ENCODE measurements at places on chromosomes 5 and 9.

DNA sequence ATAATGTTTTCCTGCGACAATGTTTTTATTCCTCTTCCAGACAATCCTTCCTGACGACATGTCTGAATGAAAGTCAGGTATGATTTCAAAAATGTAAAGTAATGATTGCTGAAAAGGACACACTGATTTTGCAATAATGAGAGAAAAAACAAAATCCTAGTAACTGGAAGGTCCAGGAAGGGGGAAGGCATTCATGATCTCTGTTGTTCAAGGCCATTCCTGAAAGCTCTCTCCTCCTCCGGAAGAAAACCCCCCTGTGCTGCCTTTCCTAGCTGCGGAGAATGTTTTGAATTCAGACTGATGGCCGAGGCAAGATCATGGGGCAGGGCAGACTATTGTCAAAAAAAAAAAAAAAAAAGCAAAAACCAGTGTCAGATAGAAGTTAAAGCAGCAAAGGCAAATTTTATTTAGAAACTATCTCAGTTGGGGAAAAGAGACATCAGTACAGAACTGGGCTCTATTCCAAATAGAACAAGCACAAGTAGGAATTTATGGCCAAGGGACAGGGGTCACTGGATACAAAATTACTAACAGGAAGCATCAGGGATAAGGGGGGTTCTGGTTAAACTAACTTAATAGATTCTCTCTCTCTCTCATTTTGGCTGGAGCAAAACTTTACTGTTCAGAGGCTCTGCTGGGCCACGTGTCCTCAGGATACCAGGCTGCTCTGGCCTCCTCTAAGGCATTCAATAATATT lies 36.5 kb upstream of the CTSV start:
- no peak for DNase-seq

DNA sequence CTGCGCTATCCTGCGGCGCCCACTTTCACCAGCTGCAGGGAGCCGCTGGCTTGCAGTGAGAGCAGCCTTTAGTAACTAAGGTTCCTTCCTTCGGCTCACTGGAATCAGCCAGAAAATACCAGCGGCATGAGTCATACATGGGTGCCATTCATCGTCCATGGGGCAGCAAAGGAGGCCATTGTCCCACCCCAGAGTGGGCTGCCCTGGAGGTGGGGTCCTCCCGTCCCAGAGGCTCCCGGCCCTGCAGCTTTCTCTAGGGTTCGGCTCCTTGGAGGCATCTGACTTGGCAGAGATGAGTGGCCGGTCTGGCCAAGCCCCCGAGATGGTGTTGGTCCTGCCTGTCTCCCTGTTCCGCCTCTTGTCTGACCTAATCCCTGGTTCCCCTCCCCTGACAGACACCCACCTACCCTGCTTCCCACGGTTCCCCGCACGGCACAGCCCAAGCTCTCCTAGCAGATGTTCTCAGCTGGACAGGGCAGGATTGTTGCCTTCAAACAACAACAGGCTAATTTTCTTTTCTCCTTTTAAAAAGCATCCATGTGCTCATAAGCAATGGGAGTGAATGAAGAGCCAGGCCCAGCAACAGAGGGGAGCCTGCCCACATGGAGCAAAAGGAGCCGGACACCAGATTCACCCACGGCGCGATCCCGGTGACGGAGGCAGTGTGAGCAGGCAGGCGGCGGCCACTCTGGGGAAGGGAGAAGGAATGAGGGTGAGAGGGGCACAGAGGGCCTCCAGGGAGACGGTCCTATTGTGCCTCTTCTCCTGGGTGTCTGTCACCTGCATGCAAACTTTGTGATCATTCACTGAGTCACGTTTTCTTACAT lies 97.0 kb upstream of the COL5A1 start:
- DNase-seq, result no peak

- no peak for DNase-seq
These were observed 80.8 kb downstream of the SNCAIP start for GRCh38 chr5:122392824-122393223.

DNA sequence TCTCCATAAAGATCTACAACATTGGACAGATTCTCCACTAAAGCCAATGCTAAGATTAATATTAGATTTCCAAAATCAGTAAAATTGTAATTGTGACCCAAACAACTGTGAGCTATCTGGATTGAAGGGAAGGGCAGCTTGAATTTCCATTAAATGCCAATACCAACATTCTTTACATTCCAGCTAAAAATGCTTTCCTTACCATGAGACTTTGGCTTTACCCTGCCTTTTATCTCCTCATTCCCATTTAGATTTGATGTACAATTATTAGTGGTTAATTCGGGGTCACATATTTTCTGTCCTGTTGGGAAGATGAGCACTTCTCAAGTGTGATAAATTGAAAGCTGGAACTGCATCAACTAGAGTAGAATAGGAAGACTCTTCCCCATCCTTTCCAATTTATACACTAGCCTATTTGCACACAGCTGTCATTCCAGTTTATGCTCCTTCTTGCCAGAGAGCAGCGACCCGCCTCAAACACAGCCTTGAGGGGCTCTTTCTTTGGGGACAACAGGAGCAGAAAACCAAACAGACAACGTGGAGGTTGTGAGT lies 33.1 kb upstream of the MYOT start:
- DNase-seq, result no peak

DNA sequence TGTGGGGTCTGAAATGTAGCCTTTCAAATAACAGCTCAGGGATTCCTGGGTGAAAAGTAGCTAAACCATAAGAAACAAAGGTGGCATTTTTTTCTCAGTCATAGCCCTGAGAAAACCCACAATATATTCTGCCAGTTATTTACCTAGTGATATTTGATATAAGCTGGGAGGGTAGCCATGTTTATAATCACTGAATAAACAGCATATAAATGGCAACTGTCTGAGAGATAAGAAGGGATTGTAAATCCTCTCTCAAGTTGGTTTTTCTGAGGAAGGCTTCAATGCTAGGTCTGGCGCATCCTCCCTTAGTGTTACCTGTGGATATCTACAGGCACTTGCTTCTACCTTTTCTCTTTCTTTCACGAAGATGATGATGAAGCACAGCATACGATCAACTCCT lies 1080.5 kb upstream of the DMAC1 start:
- DNase-seq, result no peak

GRCh38 chr9:91516777-91517176 lies 93.1 kb upstream of the NFIL3 start:
- DNase-seq, result no peak

DNA sequence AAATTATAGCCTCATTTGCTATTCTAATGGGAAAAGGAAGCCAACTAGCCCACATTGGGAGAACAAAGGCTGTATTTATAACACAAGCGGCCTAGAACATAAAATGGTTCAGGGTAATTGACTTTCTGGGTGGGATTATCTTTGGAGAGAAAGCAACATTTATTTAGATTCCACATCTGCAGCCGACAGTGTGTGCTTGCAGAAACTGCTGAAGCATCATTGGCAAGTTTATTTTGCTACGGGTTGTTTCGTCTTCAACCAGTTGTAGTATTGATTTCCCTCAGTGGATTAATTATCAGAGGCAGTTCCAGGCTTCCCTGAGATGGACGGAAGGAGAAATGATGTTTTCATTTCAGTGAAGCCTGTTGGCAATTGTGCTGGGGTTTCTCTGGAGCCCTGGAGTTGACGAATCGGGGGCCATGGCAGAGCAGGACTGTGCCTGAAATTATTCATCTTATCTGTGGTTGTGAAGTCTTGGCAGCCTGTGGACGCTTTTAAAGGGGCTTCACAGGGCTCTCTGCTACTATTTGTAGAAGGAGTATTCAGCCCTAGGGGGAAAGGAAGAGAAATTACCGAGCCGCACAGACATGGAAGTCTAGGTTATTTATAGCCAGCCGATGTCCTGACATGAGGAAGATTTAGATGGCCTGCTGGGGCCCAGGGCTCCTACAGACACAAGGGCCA lies 290.6 kb upstream of the IRX4 start:
- DNase-seq, result no peak

- DNase-seq, result no peak
These were observed 60.0 kb upstream of the TUT7 start for GRCh38 chr9:86413971-86414880.

GRCh38 chr5:103889500-103890209 lies 327.1 kb upstream of the NUDT12 start:
- DNase-seq, result no peak

DNA sequence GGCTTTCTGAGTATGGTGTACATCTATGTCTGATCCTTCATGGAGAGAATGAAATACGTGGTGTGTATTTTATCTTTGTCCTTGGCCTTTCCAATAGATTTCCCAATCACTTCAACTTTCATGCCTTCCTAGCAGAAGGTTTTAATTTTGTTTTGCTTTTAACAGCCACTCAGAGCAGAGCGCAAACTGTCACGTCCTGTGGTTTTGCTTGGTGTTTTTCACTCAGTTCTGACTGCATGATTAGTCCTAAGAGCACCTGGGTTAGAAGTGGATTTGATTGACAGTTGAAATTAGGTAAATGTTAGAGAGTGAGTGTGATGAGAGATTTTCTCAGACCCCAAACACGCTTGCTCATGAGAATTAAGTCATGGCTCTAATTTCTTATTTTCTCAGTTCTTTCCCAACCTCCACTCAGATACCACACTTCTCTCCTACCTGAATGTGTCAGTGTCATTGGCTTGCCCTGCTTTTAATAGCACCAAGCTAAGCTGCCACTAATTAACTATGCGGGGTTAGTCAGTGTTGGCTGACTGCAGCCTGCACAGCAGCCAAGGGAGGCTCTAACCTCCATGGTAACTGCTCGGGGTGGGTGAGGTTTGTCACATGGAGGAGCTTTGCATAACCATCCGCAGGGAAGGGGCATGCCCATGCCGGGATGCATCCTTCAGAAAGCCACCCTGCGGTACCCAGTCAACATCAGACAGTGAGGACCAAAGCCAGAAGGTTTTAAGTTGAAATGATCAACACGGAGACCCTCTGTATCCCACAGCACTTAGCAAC lies 173.4 kb downstream of the NR3C1 start:
- DNase-seq, result no peak

DNA sequence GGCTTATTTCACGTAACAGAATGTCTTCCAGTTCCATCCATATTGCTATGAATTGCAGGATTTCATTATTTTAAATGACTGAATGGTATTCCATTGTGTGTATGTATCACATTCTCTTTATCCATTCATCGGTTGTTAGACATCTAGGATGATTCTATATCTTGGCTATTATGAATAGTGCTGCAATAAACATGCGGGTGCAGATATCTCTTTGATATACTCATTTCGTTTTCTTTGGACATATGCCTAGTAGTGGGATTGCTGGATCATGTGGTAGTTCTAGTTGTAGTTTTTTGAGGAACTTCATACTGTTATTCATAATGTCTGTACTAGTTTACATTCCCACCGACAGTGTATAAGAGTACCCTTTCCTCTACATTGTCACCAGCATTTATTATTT lies 460.5 kb downstream of the MAN2A1 start:
- DNase-seq, result no peak

DNA sequence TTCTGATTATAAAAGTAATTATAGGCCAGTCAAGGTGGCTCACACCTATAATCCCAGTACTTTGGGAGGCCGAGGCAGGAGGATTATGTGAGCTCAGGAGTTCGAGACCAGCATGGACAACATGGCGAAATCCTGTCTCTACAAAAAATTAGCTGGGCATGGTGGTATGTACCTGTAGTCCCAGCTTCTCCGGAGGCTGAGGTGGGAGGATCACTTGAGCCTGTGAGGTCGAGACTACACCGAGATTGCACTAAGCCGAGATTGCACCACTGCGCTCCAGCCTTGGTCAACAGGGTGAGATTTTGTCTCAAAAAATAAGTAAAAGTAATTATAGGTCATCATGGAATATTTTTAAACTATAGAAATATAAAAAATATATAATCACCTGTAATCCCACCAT lies 18.1 kb downstream of the IRF1 start:
- DNase-seq, result no peak

DNA sequence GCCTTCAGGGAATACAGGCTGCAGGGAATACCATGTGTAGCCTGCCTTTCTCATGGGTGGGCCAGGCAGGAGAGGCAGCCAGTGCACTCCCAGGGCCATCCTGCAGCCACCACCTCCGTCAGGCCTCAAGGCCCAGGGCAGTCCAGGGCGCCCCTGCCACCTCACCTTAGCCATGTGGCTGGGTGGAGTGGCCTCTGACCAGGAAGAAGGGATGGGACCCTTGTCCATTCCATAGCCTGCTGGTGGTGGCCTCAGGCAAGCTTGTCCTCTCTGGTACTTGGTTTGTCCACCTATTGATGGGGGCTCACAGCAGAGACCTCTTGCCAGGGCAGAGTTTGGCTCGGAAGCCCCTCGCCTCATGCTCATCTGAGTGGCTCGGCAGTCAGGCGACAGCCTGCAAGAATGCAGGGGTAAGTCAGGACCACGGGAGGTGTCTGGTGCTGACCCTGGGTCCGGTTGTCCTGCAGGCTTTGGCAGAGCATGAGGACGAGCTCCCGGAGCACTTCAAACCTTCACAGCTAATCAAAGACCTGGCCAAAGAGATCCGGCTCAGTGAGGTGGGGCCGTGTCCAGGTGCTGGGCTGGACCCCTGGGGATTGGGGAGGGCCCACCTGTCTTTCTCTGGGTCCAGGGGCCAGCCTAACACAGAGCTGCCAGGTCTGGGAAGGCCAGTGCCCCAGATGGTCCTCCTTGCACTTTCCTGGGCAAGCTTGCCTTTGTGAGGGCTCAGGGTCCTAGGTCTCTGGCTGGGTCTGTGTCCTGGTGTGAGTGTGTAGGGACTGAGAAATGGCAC lies 82.9 kb downstream of the PHF2 start:
- DNase-seq, result peak; percentile 10

DNA sequence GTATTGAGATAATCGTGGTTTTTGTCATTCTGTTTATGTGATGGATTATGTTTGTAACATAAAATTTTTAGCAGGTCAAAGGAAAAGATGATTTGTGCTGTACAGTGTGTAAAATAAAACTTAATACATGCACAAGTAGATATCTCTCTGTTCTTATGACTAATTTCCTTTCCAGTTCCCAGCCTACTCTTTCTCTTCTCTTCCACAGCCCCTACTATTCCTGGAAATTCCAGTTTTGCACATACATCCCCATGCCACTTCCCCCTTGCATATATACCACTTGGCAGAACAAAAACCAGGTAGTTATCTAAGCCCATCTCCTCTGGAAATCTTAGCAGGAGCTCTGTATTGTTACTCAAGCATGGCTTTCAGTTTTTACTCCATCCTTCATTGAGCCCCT lies 20.2 kb downstream of the TEK start:
- DNase-seq, result no peak

- DNase-seq, result no peak
These were observed 59.2 kb upstream of the NR4A3 start for GRCh38 chr9:99762470-99762869.

GRCh38 chr9:135761845-135762168 lies 59.8 kb downstream of the KCNT1 start:
- no peak for DNase-seq

GRCh38 chr5:125109293-125109692 lies 362.9 kb upstream of the ZNF608 start:
- DNase-seq, result no peak

GRCh38 chr9:1458503-1458902 lies 408.3 kb downstream of the DMRT2 start:
- no peak for DNase-seq

DNA sequence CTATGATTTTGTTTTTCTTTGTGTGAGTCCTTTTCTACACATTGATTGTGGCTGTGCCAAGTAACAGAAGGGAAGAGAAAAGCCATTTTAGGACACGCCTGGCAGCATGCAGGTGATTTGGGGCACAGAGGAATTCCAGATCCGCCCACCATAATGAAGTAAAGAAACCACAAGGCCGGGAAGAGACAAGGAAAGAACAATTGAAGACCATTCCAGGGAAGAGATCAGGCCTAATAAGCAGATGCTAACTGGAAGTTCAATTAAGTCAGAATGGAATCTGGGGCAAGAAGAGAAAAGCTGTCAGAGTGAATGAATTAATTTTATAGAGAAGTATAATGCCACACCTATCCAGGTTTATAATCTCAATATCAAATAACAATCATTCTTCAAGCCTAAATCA lies 110.2 kb upstream of the ISL1 start:
- DNase-seq, result no peak

GRCh38 chr5:111731638-111732037 lies 25.4 kb downstream of the NREP start:
- no peak for DNase-seq

Data from activated CD8-positive, alpha-beta memory T cell treated with anti-CD3 and anti-CD28 coated beads, Interleukin-2, amount 50 U/mL, for 4 hours (primary cell).